Temporal lobe (tissue), 4 donors: ENCODE measurements at places on chromosomes 3 and 15. TPM values are rescaled to one million over a fixed set of nuclear protein-coding genes. Genes with fewer than 3 reads are reported as not detected.

Gene LYZL4
- total RNA-seq, result not detected

Gene REC114
- total RNA-seq, result not detected

Gene MKRN3
- 13.5 TPM for total RNA-seq

Gene VGLL3
- 2.0 TPM for total RNA-seq

Gene DUOXA1
- under 0.01 TPM for total RNA-seq

Gene SEMA6D
- 49.4 TPM for total RNA-seq

Gene TTLL13
- under 0.01 TPM for total RNA-seq

Gene RASGRP1
- total RNA-seq, result 12.5 TPM

Gene CNTN6
- total RNA-seq, result 10.8 TPM

Gene DPPA2
- not detected for total RNA-seq

Gene ANO10
- 30.5 TPM for total RNA-seq

Gene RPLP1
- total RNA-seq, result 57.3 TPM

Gene MYRIP
- total RNA-seq, result 8.6 TPM
